ENCODE measurements at places on chromosomes 5 and 9.

- DNase-seq = peak; percentile 68
Measured at GRCh38 chr5:612498-613424, 621 bp downstream of the CEP72 start.

DNA sequence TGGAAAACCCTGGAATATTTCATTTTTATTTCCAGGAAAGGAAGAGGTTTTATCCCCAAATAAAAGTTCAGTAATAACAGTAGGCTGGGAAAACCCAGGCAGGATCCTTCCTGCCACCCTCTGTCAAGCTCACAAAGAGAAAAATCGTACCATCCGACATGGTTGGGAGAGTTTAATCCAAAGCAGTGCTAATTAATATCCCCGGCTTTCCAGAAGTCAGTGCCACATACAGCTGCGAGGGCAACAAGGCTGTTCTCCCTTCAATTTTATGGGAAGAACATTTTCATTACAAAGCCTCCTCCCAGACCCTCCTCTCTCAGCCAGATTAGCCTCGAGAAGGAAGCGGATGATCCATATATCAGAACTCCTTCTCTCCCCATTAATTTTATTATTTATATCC, 95.5 kb downstream of the PAX5 start:
- no peak for DNase-seq

DNA sequence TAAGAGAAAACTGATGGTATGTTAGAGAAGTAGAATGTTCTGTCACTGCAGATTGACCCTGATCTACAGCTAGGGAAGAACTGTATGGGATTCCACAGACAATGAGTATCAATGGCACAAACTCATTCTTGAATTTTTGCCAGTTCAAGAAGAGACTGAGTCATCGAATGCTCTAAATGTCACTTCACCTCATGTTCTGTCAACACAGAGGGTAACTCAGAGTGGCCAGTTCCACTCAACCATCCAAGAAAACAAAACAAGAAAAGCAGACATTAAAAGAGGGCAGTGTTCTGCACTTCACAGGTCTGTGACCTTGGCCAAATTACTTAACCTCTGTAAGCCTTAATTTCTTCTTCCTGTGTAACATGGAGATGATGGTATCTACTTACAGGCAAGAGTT, 132.2 kb upstream of the HMHB1 start:
- no peak for DNase-seq

- DNase-seq = no peak
Measured at GRCh38 chr9:112817860-112818203, 67.3 kb downstream of the SNX30 start.

GRCh38 chr9:133613432-133613831, 4.2 kb upstream of the FAM163B start:
- DNase-seq = no peak

Measured in H54 (cell line).